ENCODE measurements at places on chromosomes 16 and 17.

DNA sequence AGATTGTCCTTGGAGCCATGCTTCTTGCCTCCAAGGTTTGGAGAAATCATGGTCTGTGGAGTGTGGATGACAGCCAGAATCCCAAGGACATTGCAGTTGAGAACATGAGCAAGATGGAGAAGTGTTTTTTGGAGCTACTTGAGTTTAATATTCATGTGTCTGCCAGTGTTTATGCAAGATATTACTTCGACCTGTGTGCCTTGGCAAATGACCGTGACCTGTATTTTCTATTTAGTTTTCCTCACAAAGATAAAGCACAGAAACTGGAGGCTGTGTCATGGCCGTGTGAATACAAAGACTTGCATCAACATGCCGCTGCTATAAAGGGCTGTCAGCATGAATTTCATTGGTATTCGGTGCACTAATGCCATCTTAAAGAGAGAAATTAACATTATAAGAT, 9.0 kb downstream of the GGA2 start:
- DNase-seq: no peak

- no peak for DNase-seq
Measured at GRCh38 chr16:49651996-49652395, 203.9 kb downstream of the ZNF423 start.

GRCh38 chr16:87702325-87702811, 63.4 kb downstream of the KLHDC4 start:
- DNase-seq: no peak

DNA sequence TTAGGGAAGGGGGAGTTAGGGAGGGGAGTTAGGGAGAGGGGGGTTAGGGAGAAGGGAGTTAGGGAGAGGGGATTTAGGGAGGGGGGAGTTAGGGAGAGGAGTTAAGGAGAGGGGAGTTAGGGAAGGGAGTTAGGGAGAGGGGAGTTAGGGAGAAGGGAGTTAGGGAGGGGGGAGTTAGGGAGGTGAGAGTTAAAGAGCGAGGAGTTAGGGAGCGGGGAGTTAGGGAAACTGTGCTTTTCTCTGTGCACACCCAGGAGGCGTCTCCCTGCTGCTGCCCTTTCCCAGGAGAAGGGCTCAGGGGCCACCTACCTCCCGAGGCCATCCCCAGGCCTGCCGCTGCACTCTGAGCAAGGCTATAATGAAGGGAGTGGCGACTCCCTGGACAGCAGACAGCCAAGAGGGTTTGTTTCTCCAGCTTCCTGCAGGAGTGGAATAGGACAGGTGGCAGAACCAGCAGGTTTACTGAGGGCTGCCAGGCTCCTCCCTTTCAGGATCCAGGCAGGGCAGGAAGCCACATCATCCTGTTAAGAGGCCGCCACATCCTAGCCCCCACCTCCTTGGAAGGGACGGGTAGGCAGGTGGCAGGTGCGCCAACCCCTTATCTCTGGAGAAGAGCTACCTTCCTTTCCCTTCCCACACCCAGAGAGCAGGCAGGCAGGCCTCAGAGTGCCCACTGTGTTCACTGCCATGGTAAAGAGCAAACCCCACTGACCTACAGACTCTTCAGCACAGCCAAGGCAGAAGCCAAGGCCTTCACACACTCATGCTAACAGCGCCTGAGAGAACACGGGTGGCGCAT, 4.3 kb downstream of the CANT1 start:
- no peak for DNase-seq

GRCh38 chr17:3978421-3979289, 14.4 kb upstream of the ATP2A3 start:
- DNase-seq: no peak

- no peak for DNase-seq
Measured at GRCh38 chr16:3587547-3588110, 10.4 kb upstream of the NLRC3 start.

- DNase-seq: no peak
Measured at GRCh38 chr16:84303023-84303422, 8.3 kb downstream of the WFDC1 start.

GRCh38 chr16:85862476-85863383, 36.2 kb upstream of the IRF8 start:
- no peak for DNase-seq

- no peak for DNase-seq
Measured at GRCh38 chr17:63760771-63761539, 12.4 kb downstream of the CCDC47 start.

DNA sequence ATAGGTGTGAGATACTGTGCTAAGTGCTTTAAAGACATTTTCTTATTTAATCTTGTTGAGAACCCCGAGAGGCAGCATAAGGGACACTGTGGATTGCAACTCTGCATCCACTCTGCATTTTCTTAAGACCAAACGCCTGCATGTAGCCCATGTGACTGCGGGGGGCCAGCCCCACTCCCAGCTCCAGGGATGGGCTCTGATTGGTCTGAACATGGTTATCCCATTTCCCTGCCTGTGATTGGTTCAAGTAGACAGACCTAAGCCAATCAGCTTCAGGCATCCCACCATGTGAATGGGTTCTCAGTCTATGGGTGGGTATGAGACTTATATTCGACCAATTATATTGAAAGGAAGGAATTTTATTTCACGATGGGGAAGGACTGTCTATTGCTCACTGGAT, 33.2 kb upstream of the USP7 start:
- DNase-seq: no peak

- DNase-seq: no peak
Measured at GRCh38 chr16:27983244-27983643, 80.3 kb downstream of the GSG1L start.

DNA sequence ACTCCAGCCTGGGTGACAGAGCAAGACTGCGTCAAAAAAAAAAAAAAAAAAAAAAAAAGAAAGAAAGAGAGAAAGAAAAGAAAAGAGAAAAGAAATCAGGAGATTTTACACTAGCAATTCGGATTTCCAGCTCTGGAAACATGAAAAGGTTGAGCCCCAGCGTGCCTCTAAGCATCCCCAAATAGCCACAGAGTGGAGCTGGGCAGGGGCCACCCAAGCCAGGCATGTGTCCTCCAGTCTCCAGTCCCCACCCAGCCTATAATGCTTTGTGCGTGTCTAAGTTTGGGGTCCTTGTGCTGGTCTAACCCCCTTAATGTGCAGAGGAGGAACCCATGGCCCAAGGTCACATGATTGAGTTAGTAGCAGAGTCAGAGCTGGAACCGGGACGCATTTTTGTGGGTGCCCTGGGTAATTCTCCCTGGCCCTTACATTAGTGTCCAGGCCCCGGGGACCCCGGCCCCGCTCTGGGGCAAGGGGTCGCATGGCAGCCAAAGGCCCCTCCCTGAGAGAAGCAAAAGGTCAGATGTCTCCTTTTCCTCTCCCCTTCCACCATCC, 19.9 kb downstream of the ADAM11 start:
- no peak for DNase-seq

DNA sequence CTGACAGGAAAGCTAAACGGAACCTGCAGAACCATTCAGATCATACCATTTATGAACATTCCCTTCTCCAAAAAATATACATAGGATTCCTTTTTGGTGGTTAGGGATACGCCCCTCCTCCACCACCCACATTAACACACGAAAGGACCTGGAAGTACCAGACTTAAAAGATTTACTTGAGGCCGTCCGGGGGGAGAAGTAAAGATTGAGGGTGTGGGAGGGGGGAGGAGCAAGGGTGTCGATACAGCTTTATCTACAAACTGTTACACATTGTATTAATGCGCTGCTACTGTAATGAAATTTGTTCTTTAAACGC, 537 bp downstream of the PALB2 start:
- DNase-seq: no peak

DNA sequence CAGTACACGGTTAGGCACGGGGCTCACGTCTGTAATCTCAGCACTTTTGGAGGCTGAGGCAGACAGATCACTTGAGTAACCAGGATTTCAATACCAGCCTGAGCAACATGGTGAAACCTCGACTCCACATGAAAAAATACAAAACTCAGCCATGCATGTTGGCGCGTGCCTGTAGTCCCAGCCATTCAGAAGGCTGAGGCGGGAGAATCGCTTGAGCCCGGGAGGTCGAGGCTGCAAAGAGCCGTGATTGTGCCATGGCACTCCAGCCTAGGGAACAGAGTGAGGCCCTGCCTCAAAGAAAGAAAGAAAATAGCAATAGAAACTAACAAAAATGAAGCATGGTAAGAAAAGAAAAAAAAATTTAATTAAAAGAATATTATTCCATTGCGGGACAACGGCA, 128.0 kb upstream of the CHMP6 start:
- no peak for DNase-seq

GRCh38 chr16:8768283-8768682, 29.2 kb downstream of the TMEM186 start:
- no peak for DNase-seq

- DNase-seq: no peak
Measured at GRCh38 chr17:46770439-46770817, 48.1 kb downstream of the WNT3 start.

GRCh38 chr17:65227637-65228036, 90.5 kb downstream of the RGS9 start:
- no peak for DNase-seq

GRCh38 chr16:15427648-15428239, 6.6 kb upstream of the BMERB1 start:
- peak; percentile 9 for DNase-seq

GRCh38 chr17:32551186-32551955, 64.6 kb downstream of the CDK5R1 start:
- DNase-seq: peak; percentile 13

- DNase-seq: no peak
Measured at GRCh38 chr16:29151317-29151716, 166.5 kb downstream of the LAT start.

DNA sequence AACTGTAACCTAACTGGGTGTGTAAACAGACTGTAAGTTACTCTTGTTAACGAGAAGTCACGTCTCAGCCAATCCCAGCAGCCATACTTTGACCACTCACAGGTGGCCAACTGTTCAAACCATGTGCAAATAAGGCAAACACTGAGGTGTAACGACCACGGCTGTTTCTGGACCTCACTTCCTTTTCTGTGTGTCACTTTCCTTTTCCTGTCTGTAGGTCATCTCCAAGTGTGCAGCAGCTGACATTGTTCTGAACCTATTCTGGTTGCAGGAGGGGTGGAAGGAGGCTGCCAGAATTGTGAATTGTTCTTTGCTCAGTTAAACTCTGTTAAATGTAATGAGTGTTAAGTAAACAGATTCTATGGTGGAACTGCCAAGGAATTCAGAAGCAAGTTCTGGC, 627.4 kb downstream of the KCNJ2 start:
- DNase-seq: no peak

DNA sequence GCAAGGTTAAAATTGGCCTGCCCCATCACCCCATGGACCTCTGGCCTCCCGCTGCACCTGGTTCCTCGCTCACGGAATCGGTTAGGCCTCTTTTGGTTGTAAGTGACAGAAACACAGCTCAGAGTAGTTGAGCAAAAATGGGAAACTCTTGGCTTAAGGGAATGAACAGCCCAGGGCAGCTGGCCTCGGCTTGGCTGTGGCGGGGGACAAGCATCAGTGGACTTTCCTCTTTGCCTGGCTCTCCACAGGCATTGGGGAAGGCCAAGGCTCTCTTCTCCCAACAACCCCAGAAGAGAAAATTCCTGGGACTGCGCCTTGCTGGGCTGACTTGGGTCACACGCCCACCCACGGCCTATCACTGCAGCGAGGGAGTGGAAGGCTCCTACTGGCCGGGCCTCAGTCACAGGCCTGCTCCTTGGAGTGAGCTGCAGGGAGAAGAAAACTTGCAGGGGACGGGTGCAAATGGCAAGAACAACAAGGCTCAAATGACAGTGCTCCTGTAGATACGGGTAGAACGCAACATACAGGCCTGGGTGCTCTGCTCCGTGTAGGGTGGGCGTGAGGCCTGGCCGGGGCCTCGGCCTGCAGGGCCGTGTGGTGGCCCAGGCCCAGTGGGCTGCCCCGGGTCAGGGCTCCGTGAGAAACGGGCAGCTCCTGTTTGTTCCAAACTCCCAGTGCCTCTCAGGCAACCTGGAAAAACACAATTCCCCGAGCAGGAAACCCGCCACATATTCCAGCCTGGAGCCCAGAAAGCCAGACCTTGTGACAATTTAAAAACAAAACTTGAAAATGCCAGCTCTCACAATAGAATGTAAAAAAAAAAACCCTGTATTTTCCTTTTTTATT, 25.0 kb upstream of the ATP2A3 start:
- DNase-seq: no peak

DNA sequence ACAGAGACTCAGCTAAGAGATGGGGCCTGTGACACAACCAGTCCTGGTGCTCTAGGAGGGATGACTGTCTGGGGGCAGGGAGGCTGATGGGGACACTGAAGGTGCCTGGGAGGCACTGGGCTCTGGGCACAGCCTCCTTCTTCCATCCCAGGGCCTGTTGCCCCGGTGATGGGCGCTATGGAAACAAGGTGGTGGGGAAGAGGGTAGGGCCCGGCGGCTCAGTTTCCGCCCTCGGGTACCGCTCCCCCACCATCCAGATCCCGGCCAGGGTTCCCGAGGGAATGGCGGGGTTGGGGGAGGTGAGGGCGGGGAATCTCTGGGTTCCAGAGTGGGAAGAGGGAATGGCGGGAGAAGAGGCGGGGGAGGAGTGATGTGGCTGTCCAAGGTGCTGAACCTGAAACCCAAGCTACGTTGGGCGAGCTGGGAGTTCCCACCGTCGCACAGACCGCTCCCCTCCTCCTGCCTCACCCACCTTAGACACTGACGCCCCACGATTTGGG, 981 bp downstream of the KCNH4 start:
- no peak for DNase-seq

- DNase-seq: no peak
Measured at GRCh38 chr17:7644775-7645174, 6.0 kb upstream of the ATP1B2 start.

GRCh38 chr17:3529817-3530741, 27.5 kb downstream of the TRPV3 start:
- no peak for DNase-seq

DNA sequence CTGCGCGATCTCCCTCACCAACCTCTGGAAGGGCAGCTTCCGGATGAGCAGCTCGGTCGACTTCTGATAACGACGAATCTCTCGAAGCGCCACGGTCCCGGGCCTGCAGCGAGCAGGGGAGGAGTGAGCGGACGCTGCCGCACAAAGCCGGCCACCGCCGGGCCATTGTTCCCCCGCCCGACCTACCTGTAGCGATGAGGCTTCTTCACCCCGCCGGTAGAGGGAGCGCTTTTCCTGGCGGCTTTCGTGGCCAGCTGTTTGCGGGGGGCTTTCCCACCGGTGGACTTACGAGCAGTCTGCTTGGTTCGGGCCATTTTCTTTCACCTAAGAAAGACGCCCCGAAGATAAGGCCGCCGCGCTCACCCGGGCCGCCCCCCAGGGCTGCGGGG, 5.8 kb upstream of the UNK start:
- DNase-seq: peak; percentile 54

- DNase-seq: no peak
Measured at GRCh38 chr17:44358066-44358465, 5.6 kb downstream of the FAM171A2 start.

DNA sequence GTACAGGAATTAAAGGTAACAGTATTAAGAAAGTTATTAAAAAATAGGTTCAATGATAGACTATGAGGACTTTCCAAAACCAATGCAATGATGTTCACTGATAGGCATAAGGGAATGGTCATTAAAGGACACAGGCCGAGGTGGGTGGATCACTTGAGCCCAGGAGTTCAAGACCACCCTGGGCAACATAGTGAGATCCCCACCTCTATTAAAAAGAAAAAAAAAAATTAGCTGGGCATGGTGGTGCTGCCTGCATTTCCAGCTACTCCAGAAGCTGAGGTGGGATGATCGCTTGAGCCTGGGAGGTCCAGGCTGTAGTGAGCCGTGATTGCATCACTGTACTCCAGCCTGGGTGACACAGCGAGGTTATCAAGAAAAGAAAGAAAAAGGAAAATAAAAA, 5.9 kb downstream of the TOP2A start:
- no peak for DNase-seq

GRCh38 chr17:43667947-43668348, 6.2 kb upstream of the MEOX1 start:
- DNase-seq: no peak
